ENCODE measurements at places on chromosomes 4 and X.

DNA sequence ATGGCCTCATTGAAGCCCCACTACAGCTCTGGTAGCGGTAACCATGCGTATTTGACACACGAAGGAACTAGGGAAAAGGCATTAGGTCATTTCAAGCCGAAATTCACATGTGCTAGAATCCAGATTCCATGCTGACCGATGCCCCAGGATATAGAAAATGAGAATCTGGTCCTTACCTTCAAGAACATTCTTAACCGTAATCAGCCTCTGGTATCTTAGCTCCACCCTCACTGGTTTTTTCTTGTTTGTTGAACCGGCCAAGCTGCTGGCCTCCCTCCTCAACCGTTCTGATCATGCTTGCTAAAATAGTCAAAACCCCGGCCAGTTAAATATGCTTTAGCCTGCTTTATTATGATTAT, 876 bp downstream of the HPRT1 start:
- no peak for DNase-seq

GRCh38 chr4:2063557-2064275, 4.6 kb downstream of the NAT8L start:
- DNase-seq: no peak

GRCh38 chr4:185275501-185275900, 66.1 kb downstream of the SNX25 start:
- DNase-seq: no peak

DNA sequence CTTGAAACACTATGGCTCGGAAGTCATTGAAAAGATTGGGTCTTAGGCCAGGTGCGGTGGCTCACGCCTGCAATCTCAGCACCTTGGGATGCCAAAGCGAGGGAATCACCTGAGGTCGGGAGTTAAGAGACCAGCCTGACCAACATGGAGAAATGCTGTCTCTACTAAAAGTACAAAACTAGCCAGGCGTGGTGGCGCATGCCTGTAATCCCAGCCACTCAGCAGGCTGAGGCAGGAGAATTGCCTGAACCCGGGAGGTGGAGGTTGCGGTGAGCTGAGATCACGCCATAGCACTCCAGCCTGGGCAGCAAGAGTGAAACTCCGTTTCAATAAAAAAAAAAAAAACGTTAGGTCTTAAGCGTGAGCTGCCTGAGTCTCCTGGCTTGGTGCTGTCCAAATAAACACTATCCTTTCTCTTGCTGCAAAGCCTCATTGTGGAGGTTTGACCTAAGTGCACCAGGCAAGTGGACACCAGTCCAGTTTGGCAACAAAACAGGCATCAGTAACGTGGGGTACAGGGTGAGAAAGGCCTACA, 185.9 kb downstream of the DHRSX start:
- DNase-seq: no peak

GRCh38 chr4:26248647-26249046, 72.2 kb upstream of the RBPJ start:
- DNase-seq: no peak

DNA sequence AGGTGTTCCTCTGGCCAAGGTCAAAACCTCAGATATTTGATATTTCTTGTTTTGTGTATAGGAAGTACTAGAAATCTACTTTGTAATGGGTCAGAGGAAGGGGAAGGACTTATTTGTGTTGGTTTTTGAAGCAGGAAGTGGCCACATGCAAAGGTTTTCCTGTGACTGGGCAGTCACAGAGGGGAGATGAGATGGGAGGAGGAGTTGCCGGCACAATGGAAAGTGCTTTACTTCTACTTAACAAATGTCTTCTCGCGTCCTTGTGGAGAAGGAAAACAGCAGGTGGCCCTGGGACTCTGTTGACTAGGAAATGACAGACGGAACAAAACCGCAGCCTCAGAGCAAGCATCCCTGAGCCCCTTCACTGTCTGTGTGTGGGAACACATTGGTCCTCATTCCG, 46.6 kb downstream of the SHROOM2 start:
- DNase-seq: no peak

GRCh38 chrX:20372533-20372932, 105.8 kb upstream of the RPS6KA3 start:
- DNase-seq: no peak

DNA sequence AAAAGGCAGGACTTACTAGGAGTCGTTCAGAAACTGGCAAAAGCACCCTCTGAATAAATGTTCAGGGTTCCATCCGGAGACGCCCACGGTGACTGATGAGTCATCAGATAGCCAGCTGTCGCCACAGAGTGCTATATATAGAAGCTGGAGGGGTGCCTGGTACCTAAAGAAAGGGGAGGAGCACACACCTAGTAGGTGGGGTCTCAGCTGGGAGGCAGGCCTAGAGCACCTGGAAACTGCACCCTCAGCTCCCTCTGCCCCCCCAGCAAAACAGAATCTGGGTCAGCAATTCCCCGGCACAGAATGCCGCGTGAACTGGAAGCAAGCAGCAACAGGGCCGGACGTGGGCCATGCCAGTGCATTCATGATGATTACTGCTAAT, 242.0 kb downstream of the BCOR start:
- no peak for DNase-seq

DNA sequence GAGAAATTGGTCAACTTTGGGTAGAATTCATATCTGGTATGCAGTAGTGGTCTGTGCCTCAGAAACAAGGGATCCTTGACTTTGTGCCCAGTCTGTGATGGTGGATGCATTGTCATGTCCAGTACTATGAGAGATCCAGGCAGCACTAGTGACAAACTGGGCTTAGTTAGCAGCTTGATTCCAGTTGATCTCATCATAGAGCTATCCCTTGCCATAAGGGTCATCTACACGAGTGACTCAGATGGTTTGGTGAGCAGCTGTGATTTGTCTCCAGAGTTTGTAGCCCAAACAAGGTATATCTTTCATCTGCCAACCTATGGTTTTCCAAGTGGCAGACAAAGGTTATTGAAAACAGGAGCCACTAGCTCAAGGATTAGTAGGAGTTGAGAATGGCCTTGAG, 298.8 kb downstream of the GBA3 start:
- DNase-seq: no peak
